ENCODE measurements at places on chromosomes 5 and 9.

DNA sequence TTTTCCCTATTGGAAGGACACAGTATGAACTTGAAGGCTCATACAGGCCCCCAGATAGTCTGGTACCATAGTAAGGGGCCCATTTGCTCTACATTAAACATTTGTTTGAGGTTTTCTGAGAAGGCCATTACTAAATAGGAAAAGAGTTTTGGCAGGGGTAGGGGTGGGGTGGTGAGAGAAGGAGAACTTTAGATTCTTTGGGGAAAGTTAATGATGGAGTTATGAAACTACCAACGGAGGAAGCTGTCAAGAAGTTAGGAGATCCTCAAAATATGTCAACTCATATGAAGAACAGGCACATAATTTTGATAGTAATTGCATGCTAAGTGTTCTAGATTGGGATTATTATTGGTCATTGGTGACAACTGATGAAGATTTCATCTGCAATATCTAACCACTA, 114.7 kb downstream of the TAF11L14 start:
- H3K27ac ChIP-seq, result no peak overlapping the region
- H3K27me3 ChIP-seq, result no peaks in the 10 kb centered on the region

DNA sequence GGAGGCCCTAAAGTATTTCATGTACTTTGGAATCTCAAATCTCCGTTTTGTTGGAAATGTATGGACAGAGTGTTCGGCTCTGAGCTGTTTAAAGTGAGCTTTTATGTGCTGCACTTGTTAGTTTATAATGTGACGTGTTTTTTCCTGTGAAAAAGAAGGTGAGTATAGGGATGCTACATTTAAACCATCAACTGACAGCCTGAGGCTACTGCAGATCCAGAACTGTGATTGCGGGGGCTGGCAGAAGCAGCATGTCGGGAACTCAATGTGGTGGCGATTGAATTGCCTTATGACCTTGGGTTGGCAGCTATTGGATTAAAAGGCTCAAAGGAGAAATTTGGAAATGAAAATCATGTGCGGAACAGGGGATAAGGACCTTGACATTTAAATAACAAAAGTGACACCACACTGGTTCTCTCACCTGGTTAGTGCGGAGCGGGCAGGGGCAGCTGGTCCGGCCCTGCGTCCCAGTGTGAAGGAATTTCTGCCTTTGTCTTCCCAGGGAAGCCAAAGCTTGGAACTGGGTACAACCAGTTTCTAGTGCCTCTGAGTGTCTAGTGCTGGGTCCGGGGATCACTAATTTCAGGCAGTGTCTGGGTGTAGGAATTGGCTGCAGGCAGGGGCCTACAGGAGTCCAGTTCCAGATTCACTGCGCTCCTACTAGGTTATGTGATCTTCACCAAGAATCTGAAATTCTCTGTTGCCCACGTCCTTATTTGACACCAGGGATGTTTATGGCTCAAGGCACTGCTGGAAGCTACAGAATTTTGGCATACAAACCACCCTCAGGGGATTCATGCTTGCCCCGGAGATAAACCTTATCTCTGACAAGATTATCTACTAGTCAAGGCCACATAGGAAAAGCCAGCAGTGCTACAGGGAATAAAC, 120.7 kb upstream of the ERCC6L2 start:
- H3K27ac ChIP-seq, result no peak overlapping the region
- no peak for DNase-seq
- H3K36me3 ChIP-seq, result no peaks in the 10 kb centered on the region

DNA sequence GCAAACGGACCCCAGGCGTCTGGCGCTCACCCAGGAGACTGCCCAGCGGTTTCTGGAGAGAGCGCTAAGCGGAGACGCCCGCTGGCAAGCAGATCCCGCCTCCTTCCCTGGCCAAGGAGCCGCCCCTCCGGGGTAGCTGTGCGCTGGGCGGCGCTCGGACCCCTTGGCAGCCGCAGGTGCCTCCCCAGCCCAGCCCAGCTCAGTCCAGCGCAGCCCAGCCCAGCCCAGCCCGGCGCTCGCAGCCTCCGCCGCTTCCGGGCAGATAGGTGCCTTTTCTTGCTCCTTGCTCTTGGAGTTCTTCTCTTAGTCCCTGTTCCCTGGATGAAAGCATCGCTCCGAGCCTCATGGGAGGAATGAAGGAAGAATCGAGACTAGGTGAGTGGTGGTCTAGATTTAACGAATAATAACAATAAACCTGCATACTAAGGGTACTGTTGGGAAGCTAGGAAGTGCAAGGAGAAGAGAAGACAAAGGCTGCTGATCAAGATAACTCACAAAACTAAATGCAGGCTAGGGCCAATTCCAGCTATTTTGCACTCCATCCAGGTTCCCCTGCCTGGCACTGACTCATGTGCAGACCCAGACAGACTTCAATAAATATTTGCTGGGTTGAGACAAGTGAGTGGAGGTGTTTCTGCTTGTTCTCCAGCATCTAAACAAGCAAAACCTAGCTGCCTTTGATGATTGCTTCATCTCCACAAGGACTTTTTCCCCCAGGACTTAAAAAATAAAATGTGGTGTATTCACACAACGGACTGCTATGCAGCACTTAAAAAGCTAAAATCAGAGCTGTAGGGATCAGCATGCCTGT, at the start of gene STK32A:
Gene STK32A, plus strand, starts transcription at position 202 of the 811 bp plus-strand sequence. CDS start 4,609 bp downstream, outside the sequence.
- DNase-seq, result no peak
- no peak within 1 kb of the TSS for H3K27ac ChIP-seq
- no peaks in the 10 kb centered on the region for H3K4me1 ChIP-seq

- no peak overlapping the region for H3K27ac ChIP-seq
- DNase-seq, result no peak
- H3K4me1 ChIP-seq, result no peaks in the 10 kb centered on the region
- H3K4me3 ChIP-seq, result no peak overlapping the region
- H3K36me3 ChIP-seq, result no peaks in the 10 kb centered on the region
Measured at GRCh38 chr5:20611620-20612019, 623.6 kb upstream of the CDH18 start.

DNA sequence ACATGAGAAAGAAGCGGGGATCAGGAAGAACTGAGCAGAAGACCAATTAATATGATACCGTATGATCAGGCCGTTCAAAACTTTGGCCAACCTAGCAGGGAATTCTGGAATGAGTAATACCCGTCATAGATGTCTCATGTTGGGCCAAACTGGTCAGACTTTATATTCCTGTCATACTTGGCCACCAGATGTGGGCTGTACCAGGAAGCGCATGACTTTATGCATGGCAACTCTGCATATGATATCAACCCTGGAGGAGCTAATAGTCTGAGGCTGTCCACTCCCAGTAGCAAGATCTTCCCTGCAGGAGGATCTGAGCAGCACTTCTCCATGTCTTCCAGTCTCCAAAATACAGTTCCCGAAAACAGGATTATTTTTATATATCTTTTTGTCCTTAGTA, 68.5 kb upstream of the NAA35 start:
- H3K4me3 ChIP-seq, result no peak overlapping the region
- H3K4me1 ChIP-seq, result no peaks in the 10 kb centered on the region
- no peak for DNase-seq
- H3K27ac ChIP-seq, result no peak overlapping the region

- no peak for DNase-seq
- H3K27ac ChIP-seq, result no peak overlapping the region
- H3K27me3 ChIP-seq, result no peaks in the 10 kb centered on the region
- H3K36me3 ChIP-seq, result no peaks in the 10 kb centered on the region
Measured at GRCh38 chr5:143168171-143168741, 235.2 kb downstream of the NR3C1 start.

GRCh38 chr5:179343021-179343718, 2.1 kb downstream of the ADAMTS2 start:
- DNase-seq, result no peak
- no peaks in the 10 kb centered on the region for H3K36me3 ChIP-seq
- H3K4me3 ChIP-seq, result no peak overlapping the region
- H3K4me1 ChIP-seq, result peaks cover 9% of the 10 kb centered on the region
- peaks cover 74% of the 10 kb centered on the region for H3K27me3 ChIP-seq
- H3K27ac ChIP-seq, result no peak overlapping the region

DNA sequence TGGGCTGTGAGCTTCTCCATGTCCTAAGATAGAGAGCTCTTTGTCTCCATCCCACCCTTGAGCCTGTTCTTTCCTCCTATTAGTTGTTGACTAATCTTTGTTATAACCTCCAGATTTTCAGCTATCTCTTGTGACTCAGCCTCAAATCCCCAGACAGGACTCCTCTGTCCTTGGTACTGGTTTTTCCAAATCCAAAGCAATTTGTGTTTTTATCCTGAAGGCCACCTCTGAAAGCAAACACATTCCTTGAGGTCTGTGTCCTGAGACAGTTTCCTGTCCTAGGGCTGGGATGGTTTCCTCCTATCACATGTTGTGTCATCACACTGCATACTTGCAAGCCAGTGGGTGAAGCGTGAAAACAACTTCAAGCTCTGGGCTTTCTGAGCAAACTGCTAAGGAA, 8.5 kb downstream of the TNC start:
- H3K27me3 ChIP-seq, result peaks cover 16% of the 10 kb centered on the region
- H3K4me3 ChIP-seq, result no peak overlapping the region

- H3K4me1 ChIP-seq, result peaks cover 54% of the 10 kb centered on the region
- H3K4me3 ChIP-seq, result peak overlapping the region; percentile 9
- no peaks in the 10 kb centered on the region for H3K27me3 ChIP-seq
- DNase-seq, result peak; percentile 75
- peak overlapping the region; percentile 99 for H3K27ac ChIP-seq
Measured at GRCh38 chr9:70563431-70564204, 149.2 kb upstream of the KLF9 start.

GRCh38 chr5:28281351-28281750, 1243.0 kb upstream of the CDH9 start:
- DNase-seq, result no peak
- no peak overlapping the region for H3K27ac ChIP-seq
- H3K36me3 ChIP-seq, result no peaks in the 10 kb centered on the region
- no peak overlapping the region for H3K4me3 ChIP-seq
- no peaks in the 10 kb centered on the region for H3K27me3 ChIP-seq
- H3K4me1 ChIP-seq, result no peaks in the 10 kb centered on the region

- peaks cover 8% of the 10 kb centered on the region for H3K4me1 ChIP-seq
- DNase-seq, result no peak
- peaks cover 5% of the 10 kb centered on the region for H3K27me3 ChIP-seq
- H3K36me3 ChIP-seq, result no peaks in the 10 kb centered on the region
Measured at GRCh38 chr5:130692770-130693169, 472.3 kb downstream of the HINT1 start.

DNA sequence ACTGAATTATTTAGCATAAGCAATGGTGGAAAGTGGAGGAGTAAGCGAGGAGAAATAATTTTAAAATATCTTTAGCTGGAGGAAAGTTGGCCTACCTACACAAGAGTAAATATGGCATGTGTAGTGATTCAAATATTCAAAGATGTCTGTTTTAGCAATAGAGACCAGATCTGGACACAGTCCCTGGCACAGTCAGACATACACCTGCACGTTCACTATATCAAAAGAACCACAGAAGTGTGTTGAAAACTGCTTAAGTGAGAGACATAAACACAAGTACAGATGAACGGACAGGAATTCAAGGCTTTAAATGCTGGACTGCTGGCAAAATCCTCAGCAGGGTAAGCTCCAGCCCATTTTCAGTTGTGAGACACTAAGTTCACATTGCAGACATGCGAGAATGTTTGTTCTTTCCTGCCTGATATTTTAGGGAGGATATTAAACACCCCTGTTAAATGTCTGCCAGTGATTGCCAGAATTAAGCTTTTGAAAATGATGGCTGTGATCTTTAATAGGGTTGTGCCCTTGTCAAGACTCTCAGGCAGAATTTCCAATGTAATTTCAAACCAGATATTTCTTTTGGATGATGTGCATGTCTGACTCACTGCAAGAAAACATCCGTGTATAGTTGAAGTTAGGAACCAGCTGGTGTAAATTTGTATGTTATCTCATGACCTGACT, 810.6 kb downstream of the TLE4 start:
- no peak overlapping the region for H3K4me3 ChIP-seq
- H3K27ac ChIP-seq, result no peak overlapping the region
- H3K36me3 ChIP-seq, result no peaks in the 10 kb centered on the region
- DNase-seq, result no peak
- no peaks in the 10 kb centered on the region for H3K27me3 ChIP-seq

DNA sequence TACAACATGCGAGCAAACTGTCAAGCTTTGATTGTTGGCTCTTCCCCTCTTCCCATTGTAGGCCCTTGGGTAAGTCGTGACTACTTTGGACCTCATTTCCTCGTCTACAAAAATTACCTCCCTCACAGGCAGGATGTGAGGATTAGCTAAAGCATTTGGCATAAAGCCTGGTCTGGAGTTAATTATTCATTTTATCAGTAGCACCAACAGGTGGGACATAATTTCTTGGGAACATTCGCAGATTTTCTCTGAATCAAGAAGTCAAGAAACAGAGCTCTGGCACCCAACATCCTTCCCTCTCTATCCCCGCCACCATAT, 39.9 kb upstream of the SEMA6A start:
- no peak overlapping the region for H3K4me3 ChIP-seq
- no peaks in the 10 kb centered on the region for H3K4me1 ChIP-seq
- no peak for DNase-seq
- no peak overlapping the region for H3K27ac ChIP-seq
- no peaks in the 10 kb centered on the region for H3K27me3 ChIP-seq
- no peaks in the 10 kb centered on the region for H3K36me3 ChIP-seq

GRCh38 chr5:106307265-106307664, 1363.5 kb downstream of the EFNA5 start:
- no peak for DNase-seq
- H3K4me3 ChIP-seq, result no peak overlapping the region
- H3K27me3 ChIP-seq, result no peaks in the 10 kb centered on the region
- H3K36me3 ChIP-seq, result no peaks in the 10 kb centered on the region
- H3K27ac ChIP-seq, result no peak overlapping the region

- no peak overlapping the region for H3K4me3 ChIP-seq
- H3K27ac ChIP-seq, result no peak overlapping the region
- H3K4me1 ChIP-seq, result peaks cover 11% of the 10 kb centered on the region
- DNase-seq, result no peak
- H3K36me3 ChIP-seq, result no peaks in the 10 kb centered on the region
- H3K27me3 ChIP-seq, result peaks cover 46% of the 10 kb centered on the region
Measured at GRCh38 chr9:129182122-129182521, 4.1 kb upstream of the IER5L start.

- no peak for DNase-seq
- peaks cover 8% of the 10 kb centered on the region for H3K27me3 ChIP-seq
- H3K36me3 ChIP-seq, result no peaks in the 10 kb centered on the region
- H3K4me3 ChIP-seq, result no peak overlapping the region
- H3K4me1 ChIP-seq, result no peaks in the 10 kb centered on the region
Measured at GRCh38 chr5:134249469-134250379, 23.9 kb upstream of the PPP2CA start.

GRCh38 chr9:93517331-93517730, 59.1 kb upstream of the PHF2 start:
- H3K27me3 ChIP-seq, result no peaks in the 10 kb centered on the region
- DNase-seq, result no peak
- no peak overlapping the region for H3K27ac ChIP-seq
- H3K4me1 ChIP-seq, result no peaks in the 10 kb centered on the region
- H3K4me3 ChIP-seq, result no peak overlapping the region

DNA sequence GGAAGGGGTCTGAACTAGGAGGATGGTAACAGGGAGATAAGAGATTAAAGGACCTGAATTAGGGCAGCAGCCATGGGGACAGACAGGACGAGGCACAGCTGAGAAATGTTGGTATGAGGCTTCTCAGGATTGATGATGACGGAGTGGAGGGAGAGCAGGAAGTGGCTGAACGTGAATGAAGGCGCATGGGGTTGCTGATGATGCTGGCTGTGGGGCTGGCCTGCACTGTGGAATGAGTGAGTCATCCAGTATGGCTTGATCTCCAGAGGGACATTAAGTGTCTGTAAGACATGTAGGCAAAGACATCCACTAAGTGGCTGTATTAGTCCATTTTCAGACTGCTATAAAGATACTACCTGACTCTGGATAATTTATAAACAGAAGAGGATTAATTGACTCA, 256.4 kb downstream of the ICE1 start:
- no peaks in the 10 kb centered on the region for H3K36me3 ChIP-seq
- no peak for DNase-seq
- H3K27me3 ChIP-seq, result no peaks in the 10 kb centered on the region
- no peak overlapping the region for H3K4me3 ChIP-seq

Measured in activated naive CD4-positive, alpha-beta T cell treated with anti-CD3 and anti-CD28 coated beads, Interleukin-2, amount 10 ng/mL, durations not matched to agents 7 days and 5 days (primary cell).